Renal cortical epithelial cell (primary cell): ENCODE measurements at places on chromosomes 13 and 19.

- no peak for DNase-seq
Measured at GRCh38 chr13:53642306-53642705, 613.7 kb downstream of the OLFM4 start.

- peak; percentile 56 for DNase-seq
Measured at GRCh38 chr13:24651718-24652345, 28.4 kb upstream of the ATP12A start.

GRCh38 chr19:32672841-32673240 lies 2.1 kb downstream of the ANKRD27 start:
- no peak for DNase-seq

DNA sequence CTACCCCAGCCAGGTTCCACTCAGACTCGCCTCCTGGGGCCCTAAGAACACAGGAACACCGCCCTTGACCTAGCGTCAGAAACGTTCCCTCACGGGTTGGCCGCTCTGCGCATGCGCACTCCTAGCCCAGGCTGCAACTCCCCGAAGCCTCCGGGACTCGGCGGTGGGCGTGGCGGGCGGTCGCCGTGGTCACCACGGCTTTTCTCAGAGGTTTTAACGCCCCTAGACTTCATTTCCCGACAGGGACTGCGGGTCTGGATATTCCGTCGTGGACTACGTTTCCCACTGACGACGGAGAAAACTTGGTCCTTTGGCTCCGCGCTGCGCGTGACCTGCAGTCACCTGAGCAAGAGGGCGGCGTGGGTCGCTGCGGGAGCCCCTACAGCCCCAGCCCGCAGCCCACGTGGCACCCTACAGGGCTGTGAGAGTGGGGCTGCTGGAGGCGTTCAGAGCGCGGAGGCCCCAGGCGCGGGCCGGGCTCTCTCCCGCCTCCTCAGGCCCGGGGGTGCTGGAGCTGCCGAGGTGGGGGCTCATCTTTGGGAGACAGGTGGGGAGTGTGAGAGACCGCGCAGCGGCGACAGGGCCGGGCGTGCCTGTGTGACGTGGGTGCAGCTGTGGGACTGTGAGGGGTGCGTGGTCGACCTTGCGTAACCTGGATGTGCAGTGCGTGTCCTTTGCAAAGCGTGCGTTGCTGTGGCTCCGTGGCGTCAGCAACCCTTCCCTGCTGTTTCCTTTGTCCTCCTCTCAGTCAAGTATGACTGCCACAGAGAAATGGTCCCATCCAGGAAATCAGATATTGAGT lies 38.0 kb upstream of the ZNF573 start:
- DNase-seq, result peak; percentile 9

DNA sequence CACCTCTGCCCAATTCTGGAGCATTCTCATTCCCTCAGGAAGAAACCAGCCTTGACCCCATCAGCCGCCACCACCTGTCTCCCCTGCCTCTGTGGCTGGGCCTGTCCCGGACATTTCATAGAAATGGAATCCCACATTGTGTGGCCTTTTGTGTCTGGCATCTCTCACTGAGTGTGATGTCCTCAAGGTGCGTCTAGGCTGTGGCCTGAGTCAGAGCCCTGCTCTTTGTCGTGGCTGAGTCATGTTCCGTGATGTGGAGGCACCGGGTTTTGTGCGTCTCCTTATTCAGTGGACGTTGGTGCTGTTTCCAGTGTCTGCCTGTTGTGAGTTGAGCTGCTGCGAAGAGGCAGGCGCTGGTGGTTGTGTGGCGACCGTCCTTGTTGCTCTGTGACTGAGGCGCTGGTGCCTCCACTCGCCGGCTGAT lies 3.5 kb downstream of the FZR1 start:
- DNase-seq, result peak; percentile 61

DNA sequence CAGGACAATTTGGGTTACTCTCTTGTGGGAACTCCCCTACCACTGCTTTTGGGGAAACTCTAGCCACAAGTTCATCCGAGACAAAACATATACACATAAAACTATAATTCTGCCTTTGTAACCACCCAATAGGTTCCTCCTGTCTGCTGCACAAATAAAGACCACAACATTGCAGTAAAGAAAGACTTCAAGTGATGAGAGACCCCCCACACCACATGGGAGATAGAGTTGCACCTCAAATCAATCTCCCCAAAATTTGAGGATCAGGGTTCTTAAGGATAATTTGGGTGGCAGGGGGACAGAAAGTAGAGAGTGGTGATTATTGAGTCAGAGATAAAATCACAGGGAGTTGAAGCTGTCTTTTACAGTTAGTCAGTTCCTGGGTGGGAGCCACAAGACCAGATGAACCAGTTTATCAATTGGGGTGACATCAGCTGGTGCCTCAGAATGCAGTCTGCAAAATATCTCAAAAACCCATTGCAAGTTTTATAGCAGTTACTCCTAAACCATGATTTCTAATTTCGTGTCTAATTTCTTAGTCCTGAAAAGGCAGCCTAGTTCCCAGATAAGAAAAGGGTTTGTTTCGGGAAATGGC lies 1348.5 kb downstream of the PCDH9 start:
- no peak for DNase-seq

GRCh38 chr13:105336706-105337576 lies 1198.5 kb downstream of the EFNB2 start:
- no peak for DNase-seq

- DNase-seq, result no peak
Measured at GRCh38 chr13:47142105-47142504, 245.3 kb upstream of the HTR2A start.

DNA sequence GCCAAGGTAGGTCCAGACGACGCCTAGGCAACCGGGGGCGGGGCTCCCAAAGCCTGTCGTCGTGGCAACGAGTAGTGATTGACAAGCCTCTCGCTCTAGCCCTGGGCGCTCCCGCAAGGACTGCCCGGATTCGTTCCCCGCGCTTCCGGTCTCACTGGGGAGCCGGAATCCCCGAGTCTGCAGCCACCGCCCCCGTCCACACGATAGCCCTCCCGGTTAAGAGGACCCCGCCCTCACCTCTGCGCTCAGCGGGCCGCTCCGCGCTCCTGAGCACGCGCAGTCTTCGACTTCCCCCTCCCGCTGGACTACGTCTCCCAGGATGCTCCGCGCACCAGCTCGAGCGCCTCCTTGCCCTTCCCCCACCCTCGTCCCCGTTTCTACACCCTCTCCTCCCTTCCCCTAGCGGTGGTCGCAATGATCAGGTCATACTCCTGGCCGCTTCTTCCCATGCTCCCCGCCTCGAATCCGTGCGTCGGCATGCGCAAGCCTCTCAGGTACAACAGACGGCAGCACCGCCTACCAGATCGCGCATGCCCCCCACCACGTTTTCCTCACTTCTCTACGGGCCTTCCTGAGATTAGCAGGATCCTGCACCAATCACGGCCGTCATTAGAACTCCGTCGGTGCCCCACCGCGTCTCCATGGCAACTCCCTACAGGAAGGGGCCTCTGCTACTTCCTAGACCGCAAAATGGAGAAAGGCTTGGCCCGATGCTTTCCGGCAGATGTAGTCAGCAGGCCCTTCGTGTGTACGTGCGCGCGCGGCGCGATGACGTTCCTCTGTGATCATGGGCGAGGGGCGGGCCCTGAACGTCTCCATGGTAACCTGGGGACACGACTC lies at the start of gene MZF1:
MZF1 (minus strand) TSS at position 518 of the 840 bp plus-strand sequence. CDS start 1,946 bp downstream, outside the sequence.
- DNase-seq, result peak; percentile 100

GRCh38 chr13:98461486-98462240 lies 115.2 kb downstream of the STK24 start:
- DNase-seq, result no peak

- peak; percentile 94 for DNase-seq
Measured at GRCh38 chr19:49331616-49332055, 3.6 kb upstream of the CD37 start.

DNA sequence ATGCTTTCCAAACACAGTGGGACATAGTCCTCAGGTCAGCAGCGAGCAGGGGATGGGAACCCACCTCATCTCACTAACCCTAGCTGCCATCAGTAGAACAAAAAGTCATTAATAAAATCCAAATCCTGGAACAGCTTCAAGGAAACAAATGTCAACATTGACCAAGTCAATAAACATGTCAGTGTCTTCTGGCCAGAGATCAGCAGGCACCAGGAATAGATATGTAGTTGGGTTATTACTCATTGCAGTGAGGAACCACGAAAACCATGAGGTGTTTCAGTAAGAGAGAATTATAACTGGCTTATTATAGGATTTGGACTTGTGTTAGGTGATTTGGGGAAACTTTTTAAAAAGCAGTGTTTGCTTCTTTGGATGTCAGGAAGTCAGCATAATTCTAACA lies 17.1 kb upstream of the CD33 start:
- no peak for DNase-seq

GRCh38 chr13:50425772-50426171 lies 410.5 kb downstream of the KCNRG start:
- DNase-seq, result no peak

DNA sequence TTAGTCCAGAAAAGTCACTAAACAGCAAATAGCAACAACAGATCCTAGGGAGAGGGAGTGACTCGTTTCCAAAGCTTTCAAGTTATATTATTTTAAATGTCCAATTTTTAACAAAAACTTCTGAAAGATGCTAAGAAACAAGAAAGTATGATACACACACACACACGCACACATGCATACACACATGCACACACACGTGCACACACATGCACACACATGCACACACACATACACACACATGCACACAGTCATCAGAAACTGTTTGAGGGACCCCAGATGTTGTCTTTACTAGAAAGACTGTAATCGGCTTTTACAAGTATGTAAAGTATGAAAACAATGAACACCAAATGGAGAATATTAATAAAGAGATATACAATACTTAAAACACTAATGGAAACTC lies 825.4 kb downstream of the UQCRFS1 start:
- no peak for DNase-seq

- DNase-seq, result no peak
Measured at GRCh38 chr13:24893863-24894262, 129.9 kb downstream of the RNF17 start.

DNA sequence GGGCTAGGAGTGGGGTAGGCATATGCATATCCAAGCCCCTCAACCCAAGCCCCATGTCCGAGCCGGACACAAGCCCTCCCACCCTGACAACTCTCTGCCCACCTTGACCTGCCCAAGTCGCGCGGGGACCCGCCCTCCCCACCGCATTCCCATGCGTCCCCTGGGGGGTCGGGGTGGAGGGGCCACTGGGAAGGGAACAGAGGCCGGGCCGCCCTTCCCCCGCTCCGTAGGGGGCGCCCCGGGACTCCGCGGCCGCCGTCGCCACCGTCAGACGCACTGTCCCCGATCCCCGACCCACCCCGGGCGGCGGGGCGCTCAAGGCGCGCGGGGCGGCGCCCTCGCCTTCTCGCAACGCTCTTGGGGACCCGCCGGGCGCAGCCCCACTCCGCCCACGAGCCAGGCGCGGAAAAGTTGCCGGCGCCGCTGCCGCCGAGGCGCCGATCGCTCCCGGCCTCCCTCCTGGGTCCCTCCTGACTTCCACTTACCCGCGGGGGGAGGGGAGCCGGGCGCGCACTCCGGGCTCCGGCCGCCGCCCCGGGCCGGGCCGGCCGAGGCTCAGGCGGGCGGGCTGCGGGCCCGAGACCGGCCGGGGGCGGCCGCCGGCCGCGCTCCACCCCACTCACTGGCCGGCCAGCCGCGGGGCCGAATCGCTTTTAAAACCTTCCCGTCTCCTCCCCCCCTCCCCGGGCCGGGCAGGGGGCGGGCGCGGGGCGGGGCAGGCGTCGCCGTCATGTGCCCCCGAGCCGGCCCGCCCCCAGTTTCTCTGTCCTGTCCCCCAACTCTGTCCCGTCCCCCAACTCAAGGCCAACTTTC lies 34.4 kb upstream of the NANOS3 start:
- DNase-seq, result no peak

DNA sequence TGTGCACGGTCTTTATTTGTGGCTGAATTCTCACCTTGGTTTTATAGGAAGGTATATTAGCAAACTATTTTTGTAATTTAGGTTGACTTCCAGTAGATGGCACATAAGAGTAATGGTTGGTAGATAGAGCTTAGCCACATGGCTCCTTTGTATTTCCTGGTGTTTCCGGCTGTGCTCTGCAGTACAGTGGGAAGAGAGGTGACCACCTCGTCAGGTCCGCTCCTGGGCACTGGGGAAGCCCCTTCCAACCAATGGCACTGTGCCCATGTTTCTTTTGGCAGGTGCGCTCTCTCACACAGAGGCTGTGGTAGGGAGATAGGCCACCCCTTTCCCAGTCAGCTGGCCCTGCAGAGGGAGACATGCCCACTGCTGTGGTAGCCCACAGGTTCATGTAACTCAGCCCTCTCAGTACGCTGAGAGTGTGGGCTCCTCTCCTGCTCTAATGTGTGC lies 74.3 kb upstream of the ATP12A start:
- peak; percentile 39 for DNase-seq

DNA sequence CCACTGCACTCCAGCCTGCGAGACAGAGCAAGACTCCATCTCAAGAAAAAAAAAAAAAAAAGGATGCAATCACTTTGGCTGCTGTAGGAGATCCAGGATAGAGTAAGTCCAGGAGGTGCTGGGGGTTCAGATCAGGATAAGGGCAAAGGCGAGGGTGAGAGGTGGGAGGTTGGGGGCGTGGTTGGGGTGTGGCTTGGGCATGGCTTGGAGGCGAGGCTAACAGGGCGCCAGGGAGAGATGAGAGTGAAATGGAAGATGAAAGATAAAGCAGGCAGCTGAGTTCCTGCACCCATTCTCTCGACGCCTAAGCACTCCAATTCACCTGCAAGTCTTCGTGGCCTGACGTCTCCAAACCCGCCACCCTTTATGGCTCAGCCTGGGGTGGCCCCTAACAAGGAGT lies 25.0 kb upstream of the ZNRF4 start:
- no peak for DNase-seq

GRCh38 chr19:12247644-12248222 lies 47.0 kb downstream of the ZNF44 start:
- no peak for DNase-seq

GRCh38 chr13:78608688-78609463 lies 5.5 kb upstream of the POU4F1 start:
- no peak for DNase-seq

GRCh38 chr19:51441410-51442390 lies 16.6 kb downstream of the SIGLEC8 start:
- DNase-seq, result no peak

GRCh38 chr13:103067751-103068555 lies 1.7 kb upstream of the SLC10A2 start:
- DNase-seq, result peak; percentile 30

DNA sequence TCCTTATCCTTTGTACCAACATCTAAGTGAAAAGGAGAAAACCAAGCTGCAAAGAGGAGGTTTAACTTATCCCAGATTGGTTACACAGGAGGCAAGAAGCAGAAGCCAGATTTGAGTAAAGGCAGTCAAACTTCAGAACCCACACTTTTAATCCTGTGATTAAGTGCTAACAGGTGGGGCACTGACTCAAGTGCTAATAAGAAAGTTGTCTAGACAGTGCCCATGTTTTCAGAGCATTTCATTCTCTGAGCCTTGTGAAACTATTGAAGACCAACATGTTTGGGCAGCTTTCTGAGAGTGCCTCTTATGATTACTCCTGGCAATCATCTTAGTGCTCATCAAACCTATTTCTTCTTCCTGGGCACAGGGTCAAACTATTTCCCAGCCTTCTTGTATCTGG lies 380.8 kb downstream of the KCNRG start:
- no peak for DNase-seq

DNA sequence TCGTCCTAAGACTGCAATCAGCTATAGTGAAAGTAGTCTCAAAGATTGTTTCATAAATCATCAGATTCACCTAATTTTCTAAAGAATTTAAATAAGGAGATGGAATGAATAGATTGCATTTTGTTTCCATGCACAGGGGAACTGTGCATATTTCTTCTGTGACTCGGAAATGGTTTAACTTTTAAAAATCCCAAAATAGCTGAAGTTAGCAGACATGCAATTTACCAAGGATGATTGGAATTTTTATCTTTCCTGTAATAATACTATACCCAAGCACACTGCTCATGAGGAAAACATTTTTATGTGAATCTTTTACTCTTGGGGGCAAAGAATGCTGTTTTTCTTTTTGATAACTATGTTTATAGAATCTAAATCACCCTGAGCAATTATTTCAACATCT lies 15.0 kb upstream of the LMO7 start:
- no peak for DNase-seq
